ENCODE measurements at places on chromosomes 5 and 9.

- no peak for DNase-seq
Measured at GRCh38 chr5:76111477-76112174, 28.4 kb downstream of the SV2C start.

DNA sequence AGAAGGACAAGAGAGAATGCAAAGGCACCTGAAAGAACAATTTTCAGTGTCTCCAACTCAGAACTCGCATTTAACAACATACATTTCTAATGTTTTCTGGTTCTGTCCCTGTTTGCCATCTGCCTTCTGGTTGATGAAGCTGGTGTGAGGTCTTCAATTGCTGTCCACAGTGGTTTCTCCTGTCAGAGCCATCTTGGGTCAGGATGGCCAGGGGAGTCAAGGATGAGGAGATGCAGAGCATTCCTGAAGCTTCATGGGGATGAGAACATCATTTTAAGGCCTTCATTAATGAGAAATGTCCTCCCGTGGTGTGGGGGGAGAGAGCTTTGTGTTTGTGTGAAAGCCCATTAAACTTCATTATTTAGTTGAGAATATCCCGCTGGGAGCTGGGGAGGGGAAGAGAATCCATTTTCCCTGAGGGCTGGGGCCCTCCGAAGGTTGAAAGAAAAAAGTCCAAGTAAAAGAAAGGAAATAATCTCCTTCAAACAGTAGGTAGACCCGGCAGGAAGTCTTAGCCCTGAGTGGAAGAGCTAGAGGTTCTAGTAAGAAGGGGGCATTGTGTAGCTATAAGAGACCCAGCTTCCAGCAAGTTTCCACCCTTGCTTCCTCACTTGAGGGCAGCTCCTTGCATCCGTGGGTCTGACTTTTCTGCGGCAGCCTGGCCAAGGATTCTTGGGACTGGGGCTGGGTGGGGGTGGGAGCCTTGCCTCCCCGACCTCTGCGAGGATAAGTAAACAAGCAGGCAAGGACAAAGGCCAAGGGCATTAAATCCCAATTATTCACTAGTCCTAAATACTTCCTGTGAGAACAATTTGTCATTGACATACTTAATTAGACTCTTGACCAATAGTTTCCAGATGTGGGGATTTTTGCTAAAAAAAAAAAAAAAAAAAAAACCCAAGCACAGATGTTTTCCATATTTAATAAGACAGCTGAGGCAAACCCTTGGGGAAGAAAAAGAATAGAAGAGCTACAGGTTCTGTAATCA lies 119.2 kb downstream of the MSX2 start:
- no peak for DNase-seq

DNA sequence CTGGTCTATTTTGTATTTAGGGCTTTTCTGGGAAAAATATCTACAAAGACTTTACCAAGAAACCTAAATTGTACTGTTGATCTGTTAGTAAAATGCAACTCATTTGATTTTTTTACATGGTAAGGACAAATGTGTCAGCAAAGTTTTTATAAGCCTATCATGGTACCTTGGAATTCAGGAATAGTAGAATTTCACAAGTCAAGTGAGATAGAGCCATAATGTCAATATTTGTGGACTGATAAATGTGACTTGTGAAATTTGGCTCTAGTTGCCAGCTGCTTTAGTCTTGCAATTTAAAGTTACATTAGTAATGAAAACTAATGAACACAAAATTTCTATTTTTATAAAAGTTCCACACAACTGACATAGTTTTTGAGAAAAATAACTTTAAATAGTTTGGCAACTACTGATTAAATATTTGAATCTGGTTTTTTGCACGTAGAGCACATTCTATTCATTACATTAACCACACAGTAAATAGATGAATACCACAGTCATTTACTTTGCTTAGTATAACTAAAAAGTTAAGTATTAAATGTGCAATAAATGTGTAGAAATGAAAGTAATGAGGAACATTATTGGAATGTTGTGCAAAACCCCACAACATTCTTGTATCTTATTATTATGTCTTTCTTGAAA lies 41.2 kb upstream of the RIOK2 start:
- no peak for DNase-seq

DNA sequence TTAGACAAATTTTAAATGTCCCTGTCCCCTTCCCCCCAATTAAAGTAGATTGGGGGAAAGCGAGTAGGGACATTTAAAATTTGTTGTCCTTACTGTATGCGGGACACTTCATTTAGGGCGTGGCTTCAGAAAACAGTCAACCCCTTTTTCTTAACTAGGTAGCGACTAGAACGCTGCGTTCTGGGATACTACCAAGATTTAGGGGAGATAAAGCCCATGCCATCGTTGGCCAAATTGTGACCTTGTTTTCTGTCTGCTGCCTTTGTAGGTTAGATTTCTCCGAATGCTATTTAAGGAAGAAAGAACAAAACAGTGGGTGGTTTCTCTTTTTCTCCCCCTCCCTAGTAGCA lies 1.2 kb downstream of the CKS2 start:
- no peak for DNase-seq
